ENCODE measurements at places on chromosomes 12 and 14.

DNA sequence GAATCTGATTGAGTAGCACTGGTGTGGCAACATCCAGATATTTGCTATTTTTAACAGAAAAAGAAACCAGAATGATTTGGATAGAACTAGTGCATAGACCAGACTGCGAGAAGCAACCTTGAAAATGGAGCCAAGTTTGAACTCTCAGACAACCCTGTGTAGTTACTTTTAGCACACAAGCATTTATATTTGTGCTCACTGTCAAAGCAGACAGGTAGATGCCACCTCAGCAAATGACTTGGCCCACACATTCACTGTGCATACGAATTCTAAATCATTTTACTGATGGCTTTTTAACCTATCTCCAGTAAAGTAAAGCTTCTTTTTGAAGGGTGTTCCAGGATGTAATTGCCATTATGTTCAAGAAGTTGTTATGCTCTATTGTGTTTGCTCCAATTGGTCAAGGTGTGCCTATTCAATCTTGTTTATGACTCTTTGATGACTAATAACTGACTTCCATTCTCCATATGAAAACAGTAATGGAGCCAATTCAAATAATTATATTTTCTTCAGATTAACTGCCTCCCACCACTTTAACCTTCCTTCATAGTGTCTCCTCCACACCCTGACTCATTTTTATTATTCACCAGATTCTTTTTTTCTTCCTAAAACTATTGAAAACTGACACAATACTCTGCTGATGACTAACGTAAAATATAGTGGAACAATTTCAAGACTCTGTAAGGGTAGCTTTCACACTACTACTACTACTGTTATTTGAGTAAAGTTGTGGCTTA, 138.5 kb downstream of the CCER1 start:
- no peak for DNase-seq

- DNase-seq, result peak; percentile 63
Observed at GRCh38 chr14:79011091-79011919, 841.1 kb downstream of the NRXN3 start.

GRCh38 chr12:90939382-90939781, 15.6 kb downstream of the CCER1 start:
- no peak for DNase-seq

- peak; percentile 1 for DNase-seq
Observed at GRCh38 chr12:67006610-67007009, 262.5 kb upstream of the CAND1 start.

- no peak for DNase-seq
Observed at GRCh38 chr12:47804171-47804570, 15.5 kb downstream of the HDAC7 start.

GRCh38 chr12:92138144-92138543, 7.5 kb downstream of the BTG1 start:
- DNase-seq, result peak; percentile 20

GRCh38 chr12:27343255-27344000, 10.8 kb downstream of the BMAL2 start:
- peak; percentile 3 for DNase-seq

Data from tongue (tissue), 3 donors.